ENCODE measurements at places on chromosomes 7 and 10.

GRCh38 chr7:50662041-50662694 is 97.0 kb upstream of the DDC start:
- no peak for DNase-seq

- DNase-seq: no peak
Measured at GRCh38 chr10:46310851-46311250, 24.1 kb downstream of the ANTXRL start.

DNA sequence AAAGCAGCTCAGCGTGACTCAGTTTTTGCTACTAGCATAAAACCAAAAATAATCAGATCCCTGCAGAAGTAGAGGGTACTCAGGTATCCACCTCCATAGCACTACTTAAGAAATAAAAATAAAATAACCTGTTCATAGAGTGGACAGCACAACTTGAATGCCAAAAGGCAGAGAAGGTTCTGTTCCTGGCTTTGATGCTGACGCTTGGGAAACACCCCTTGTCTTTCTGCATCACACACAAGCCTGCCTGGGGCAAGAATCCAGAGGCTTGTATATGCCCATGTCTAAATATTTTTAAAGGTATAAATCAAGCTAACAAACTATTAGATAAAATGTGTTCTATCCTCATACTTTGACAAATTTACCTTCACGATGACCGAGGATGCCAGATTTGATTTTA is 207.3 kb downstream of the KIAA1217 start:
- DNase-seq: no peak

DNA sequence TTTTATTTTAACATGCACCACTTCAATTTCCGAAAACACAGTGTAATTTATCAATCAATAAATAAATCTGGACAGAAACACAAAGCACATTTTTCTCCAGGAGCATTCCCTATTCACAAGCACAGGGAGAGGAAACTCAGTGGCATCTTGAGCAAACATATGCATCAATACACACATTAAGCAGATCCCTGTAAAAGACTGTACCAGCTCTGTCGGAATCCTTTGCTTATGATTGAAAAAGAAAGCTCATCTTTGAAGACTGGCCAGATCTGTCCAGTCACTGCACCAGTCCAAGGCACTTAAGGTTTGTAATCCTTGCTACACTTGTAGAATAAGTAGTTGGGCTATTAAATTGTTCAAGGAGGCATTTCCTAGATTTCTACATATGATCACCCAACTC is 343.9 kb downstream of the BMPER start:
- DNase-seq: no peak

DNA sequence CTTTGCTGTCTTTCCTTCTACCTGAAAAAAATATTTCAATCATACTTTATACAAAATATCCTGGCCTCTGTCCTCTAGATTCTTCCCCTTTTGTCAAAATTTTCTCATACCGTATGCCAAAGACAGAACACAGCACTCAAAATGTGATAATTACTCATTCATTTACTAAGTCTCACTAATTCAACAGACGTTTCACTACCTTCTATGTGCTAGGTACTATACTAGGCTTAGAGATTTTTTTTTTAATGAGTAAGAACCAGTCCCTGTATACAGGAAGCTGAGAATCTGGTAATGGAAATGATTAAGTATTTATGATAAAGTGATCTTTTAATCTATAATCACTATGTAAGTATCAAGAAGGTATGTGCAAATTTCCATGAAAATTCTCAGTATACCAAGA is 128.0 kb downstream of the ELAPOR2 start:
- no peak for DNase-seq

DNA sequence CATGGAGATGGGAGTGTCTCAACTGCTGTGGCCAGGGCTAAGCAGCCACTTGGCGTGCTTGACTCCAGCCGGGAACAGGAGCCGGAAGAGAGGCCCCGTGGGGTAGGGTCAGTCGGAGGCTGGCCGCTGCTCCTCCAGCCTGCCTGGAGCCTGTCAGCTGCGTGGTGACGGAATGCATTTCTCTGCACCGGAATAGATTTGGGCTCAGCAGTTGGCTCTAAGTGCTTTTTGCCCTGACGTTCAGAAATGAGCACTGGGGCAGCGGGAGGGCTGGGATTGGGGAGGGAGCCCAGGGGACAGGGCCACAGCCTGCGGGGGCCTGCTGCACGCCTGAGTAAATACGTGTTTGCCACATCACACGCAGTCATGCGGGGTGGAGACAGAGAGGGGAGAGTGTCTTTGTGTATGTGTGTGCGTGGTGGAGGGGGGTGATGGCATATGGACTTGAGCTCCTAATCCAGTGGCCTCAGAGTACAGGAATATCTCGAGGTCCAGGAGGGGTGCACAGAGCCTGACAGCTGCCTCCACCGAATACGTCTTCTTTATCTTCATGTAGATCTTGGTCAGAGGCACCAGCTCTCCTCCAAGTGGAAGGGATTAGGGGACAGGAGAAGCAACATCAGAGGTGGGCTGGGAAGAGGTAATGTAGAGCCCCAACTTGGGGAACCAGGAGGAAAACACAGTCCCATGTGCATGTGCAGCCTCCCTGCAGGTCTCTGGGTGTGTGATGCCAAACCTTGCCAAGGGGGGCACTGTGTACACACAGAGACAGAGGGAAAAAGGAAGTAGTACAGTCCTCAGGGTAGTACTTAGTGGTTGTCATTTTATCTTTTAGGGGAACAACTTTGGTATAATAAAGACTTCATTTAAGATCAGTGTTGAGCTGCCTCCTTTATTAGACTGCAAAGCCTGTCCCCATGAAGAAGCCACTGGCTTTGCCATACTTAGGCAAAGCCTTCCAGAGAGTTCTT is 151.4 kb downstream of the CDH23 start:
- DNase-seq: no peak

- DNase-seq: no peak
Measured at GRCh38 chr10:118901906-118902305, 127.6 kb upstream of the NANOS1 start.

GRCh38 chr7:756231-756927 is 29.3 kb upstream of the PRKAR1B start:
- no peak for DNase-seq

- no peak for DNase-seq
Measured at GRCh38 chr7:22944510-22944909, 69.4 kb downstream of the HYCC1 start.

GRCh38 chr10:90965720-90966119 is 44.8 kb upstream of the ANKRD1 start:
- DNase-seq: no peak

- no peak for DNase-seq
Measured at GRCh38 chr7:106824458-106824857, 40.6 kb upstream of the PIK3CG start.

- no peak for DNase-seq
Measured at GRCh38 chr7:40570223-40570622, 435.4 kb downstream of the SUGCT start.

DNA sequence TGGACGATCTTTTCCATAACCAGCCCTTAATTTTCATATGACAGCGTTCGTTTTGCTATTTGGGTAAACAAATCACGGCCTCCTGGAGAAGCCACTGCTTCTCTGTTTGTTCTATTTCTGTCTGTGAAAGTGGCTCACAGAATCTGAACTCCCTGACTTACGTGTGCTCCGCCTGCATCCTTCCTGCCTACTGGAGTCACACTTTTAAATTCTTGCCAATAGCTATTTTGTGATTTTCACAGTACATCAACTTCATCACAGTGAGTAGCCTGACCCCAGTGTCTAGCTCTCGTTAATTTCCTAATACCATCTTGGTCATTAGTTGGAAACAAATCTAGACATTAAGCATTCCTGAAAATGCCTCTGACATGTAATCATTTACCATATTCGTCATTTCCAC is 49.0 kb upstream of the NPS start:
- DNase-seq: no peak

GRCh38 chr10:115030483-115031200 is 62.5 kb upstream of the ATRNL1 start:
- DNase-seq: no peak

- no peak for DNase-seq
Measured at GRCh38 chr10:86775056-86775869, 18.8 kb downstream of the BMPR1A start.

- DNase-seq: no peak
Measured at GRCh38 chr7:96314402-96315124, 7.3 kb downstream of the SLC25A13 start.

- no peak for DNase-seq
Measured at GRCh38 chr10:24210501-24210900, 1.6 kb downstream of the KIAA1217 start.

GRCh38 chr7:106524690-106525059 is 136.3 kb downstream of the CCDC71L start:
- DNase-seq: no peak

DNA sequence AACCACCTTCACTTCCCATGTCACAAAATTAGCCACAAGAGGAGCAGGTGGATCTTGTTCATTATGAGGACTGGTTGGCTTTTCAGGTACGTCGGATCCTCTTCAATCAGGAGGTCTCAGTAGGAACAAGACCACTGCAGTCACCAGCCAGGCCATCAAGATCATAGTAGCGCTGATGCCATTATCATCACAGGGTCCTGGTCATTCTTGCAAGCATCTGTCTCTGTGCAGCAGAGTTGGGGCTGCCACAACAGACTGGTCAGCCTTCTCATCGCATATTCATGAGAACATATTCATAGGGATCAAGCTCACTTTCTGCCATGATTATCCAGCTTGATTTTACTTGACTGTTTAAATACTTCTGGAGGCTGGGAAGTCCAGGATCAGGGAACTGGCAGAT is 67.1 kb downstream of the ADCYAP1R1 start:
- DNase-seq: no peak

DNA sequence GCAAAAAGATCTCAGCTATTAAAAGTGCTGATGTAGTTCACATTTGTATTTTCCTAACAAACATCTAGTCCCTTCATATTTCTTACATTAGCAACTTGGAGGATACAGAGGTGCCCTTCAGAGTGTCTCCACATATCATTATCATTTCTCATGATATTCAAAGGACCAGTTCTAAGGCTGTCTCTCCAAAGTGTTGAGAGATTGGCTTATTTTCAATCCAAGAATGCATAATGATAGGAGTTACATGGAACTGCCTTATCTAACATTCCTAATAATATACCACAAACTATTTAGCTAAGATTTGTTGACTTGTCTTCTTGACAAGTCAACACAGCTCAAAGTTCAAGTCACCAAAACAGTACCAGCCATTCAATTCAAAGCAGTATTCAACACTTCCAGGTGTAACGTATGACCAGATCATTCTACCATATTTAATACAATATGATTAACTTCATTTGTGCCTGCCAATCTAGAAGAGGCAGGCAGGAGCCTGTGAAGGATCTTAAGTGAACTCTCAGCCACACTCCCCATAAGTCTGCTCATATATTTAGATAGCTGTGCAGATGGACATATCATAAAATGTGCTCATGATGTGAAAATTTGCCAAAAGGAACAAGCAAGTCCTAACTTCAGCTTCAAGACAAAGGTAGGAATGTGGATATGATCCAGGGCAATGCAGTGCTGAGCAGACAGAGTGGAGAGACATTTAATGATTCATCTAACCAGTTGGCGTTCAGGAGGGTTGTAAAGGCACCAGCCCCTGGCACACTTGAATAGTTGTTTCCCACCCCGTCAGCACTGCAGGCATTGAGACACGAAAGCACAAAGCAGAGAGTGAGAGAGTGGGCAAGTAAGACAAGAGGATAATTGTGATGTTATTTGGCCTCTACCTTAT is 108.3 kb downstream of the MTERF1 start:
- no peak for DNase-seq

- DNase-seq: no peak
Measured at GRCh38 chr7:136783934-136784333, 84.5 kb upstream of the CHRM2 start.

GRCh38 chr7:41706228-41706930 is 3.5 kb upstream of the INHBA start:
- DNase-seq: no peak

DNA sequence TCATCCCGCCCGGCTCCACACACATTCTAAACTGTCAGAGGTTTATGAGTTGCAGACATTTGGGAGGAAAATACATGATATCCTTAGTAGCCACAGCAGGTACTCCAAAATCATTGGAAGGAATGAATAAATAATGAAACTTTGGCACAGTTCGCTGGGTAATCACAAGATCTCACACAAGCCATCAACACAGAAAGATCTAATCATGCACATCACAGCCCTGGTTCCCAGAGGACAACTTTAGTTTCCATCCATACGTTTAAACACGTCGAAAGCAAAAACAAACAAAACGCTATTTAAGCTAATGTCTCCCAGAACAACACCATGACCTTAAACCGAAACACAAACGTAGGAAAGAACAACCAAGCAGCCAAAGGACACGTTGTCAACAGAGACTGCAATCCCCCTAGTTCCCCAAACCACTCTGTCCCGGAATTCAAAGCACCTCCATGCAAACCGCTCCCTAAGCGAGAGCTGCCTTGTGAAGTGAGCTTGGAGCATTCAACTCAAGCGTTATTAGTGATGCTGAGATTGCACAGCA is 12.3 kb downstream of the SVIL start:
- DNase-seq: no peak

DNA sequence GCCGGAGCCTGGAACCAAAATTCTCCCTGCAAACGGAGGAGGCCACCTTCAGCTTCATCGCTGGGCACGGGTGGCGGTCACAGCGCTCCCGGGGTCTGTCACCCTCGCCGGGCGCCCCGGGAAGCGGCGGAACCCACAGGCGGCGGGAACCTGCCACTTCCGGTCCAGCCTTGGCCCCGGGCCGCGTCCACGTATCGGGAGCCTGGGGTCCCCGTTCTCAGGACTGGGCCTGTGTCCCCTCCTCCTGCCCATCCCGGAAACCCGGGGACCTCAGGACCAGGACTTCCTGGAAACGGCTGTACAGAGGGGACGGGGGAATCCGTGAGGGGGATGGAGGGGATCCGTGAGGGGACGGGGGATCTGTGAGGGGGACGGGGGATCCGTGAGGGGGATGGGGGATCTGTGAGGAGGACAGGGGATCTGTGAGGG is 25.4 kb downstream of the PDGFA start:
- DNase-seq: no peak

- DNase-seq: no peak
Measured at GRCh38 chr10:44804661-44805060, 106.5 kb upstream of the TMEM72 start.

DNA sequence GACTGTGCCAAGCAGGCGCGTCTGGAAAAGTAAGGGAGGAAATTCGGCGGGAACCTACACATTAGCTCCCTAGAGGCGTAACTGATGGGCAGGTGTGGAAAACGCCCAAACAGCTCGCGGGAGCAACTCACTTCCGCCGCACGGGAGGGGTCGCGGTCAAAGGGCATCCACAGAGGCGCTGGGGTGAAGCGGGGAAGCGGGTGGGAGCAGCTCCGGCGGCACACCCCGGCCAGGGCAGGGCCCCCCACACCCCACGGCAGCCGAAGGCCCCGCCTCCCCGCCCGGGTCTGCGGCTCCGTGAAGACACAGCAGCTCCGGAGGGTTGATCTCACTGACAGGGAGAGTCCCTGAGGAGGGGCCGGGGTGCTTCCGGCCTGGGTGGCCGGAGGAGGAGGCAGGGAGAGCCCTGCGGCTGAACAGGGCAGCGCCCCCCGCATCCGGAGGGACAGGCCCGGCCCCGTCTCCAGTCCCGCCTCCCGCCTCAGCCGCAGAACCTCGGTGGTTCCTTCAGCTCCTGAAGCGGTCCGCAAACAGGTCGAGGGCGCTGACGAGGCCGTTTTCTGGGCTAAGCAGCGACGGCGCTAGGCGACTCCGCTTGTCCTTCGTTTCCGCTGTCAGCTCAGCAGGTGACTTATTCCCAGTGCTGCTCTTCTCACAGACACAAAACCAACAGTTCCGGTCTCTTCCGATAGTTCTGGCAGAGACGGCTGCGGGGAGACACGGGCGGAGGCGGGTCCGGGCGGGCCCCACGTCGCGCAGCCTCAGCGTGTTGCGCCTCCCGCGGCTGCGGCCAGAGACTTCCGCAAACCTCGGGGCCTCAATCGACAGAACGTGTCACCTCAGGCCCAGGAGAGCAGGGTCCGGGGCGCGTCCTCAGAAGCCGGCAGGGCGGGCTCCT is 276.1 kb downstream of the DNAJB6 start:
- no peak for DNase-seq
